Activated CD4-positive, alpha-beta T cell treated with anti-CD3 and anti-CD28 coated beads for 36 hours (primary cell): ENCODE measurements at places on chromosomes 11 and 22. TPM values are rescaled to one million over a fixed set of nuclear protein-coding genes. Genes with fewer than 3 reads are reported as not detected.

DNA sequence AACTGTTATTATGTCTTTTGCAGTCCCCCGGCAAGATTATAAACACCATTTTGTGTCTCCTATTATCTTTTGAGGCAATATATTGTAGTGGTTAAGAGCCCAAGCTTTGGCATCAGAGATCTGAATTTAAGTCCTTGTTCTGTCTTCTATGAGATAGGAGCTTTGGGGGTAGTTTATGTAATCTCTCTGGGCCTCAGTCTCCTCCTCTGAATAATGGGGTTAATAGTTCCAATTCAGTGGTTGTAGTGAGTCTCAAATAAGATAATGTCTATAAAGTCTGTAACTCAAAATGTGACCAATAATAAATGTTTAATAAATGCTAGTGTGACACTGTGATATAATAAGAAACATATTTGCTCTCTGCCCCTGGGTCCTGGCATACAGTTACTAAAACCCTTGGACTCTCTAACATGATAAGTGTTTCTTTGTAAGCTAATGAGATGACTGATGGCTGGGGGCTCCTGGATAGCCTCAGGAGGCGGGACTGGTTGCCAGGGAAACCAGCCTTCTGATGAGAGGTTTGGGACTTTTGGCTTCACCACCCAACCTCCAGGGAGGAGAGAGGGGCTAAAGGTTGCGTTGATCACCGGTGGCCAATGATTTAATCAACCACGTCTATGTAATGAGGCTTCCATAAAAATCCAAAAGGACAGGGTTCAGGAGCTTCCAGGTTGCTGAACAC lies 183.4 kb upstream of the MTMR2 start:
- peaks cover 17% of the 10 kb centered on the region for H3K36me3 ChIP-seq
- H3K4me1 ChIP-seq = peaks cover 60% of the 10 kb centered on the region
- peak overlapping the region; percentile 71 for H3K27ac ChIP-seq
- H3K4me3 ChIP-seq = no peak overlapping the region
- DNase-seq = no peak
- no peaks in the 10 kb centered on the region for H3K27me3 ChIP-seq

DNA sequence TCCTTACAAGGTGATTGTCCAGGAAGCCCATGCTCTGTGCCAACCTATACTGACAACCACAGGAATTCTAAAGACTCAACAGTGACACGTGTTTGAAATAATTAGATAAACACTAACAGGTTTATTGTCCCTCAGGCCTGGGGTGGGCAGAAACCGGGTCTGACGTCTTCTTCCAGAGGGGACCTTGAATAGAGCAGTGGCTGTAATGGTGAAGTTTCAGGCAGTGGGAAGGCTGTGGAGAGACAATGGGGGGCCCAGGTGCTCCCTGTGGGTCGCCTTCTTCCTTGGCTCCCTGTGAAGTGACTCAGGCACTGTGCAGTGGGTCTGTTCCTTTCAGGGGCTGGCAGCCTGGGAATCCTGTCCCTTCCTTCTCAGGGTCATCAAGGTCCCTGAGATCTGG lies 54.6 kb downstream of the OTOG start:
- no peak overlapping the region for H3K27ac ChIP-seq
- H3K4me1 ChIP-seq = peaks cover 5% of the 10 kb centered on the region
- peaks cover 2% of the 10 kb centered on the region for H3K27me3 ChIP-seq
- DNase-seq = no peak
- no peaks in the 10 kb centered on the region for H3K36me3 ChIP-seq

- H3K27me3 ChIP-seq = peaks cover 12% of the 10 kb centered on the region
- no peaks in the 10 kb centered on the region for H3K36me3 ChIP-seq
- H3K4me3 ChIP-seq = no peak overlapping the region
- H3K27ac ChIP-seq = no peak overlapping the region
- no peak for DNase-seq
- H3K4me1 ChIP-seq = no peaks in the 10 kb centered on the region
These were observed 29.9 kb upstream of the PANX2 start for GRCh38 chr22:50140615-50141014.

- no peaks in the 10 kb centered on the region for H3K27me3 ChIP-seq
- H3K36me3 ChIP-seq = peaks cover 27% of the 10 kb centered on the region
- H3K4me1 ChIP-seq = peaks cover 28% of the 10 kb centered on the region
- no peak overlapping the region for H3K4me3 ChIP-seq
- DNase-seq = peak; percentile 96
These were observed 2.1 kb downstream of the CCDC88B start for GRCh38 chr11:64341851-64342791.

DNA sequence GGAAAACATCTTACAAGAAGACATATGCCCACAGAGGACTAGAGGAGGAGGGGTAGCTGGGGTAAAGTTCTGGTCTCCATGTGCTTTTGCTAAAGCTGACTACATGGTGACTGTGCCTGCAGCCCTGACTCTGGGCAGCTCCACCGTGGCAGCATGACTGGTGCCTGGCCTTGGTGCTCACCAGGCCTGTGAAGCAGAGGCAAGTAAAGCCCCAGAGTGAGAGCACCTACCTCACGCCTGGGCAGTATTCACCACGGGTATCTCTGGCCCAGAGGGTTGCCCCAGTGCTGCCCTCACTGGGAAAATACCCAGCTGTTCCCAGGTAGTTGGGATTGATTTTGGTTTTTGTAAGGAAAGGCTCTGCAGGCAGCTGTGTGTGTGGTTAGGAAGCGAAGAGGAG lies 78.3 kb downstream of the CTTN start:
- no peak overlapping the region for H3K27ac ChIP-seq
- H3K4me1 ChIP-seq = no peaks in the 10 kb centered on the region
- no peak for DNase-seq

The LRRC32 gene
- 5.7 TPM for total RNA-seq

The CATSPER1 gene
- total RNA-seq = not detected

The CHEK1 gene
- 132 TPM for total RNA-seq

The NXPE1 gene
- not detected for total RNA-seq

The ANO5 gene
- 0.05 TPM for total RNA-seq

The UCP3 gene
- 0.73 TPM for total RNA-seq

The TMEM191C gene
- 1.0 TPM for total RNA-seq
